ENCODE measurements at places on chromosomes 16 and 17.

DNA sequence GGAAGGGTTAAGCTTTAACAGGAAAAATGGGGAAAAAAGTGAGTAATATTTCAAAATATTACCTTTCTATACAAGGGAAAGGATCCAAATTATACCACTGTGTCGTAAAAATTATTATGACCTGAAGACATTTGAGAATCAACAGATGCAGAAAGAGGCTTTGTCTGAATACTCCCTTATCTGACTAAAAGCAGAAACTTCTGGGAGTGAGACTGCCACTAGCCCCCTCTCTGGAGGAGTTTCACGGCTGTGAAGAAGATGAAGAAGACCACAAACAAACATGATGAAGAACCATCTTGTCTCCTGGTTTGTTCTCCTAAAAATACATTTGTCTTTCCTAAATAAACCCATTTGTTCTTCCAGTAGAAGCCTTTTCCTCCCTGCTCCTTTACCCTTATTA lies 29.4 kb downstream of the CNTROB start:
- DNase-seq: no peak

- no peak for DNase-seq
Observed at GRCh38 chr16:87086156-87086555, 231.0 kb downstream of the C16orf95 start.

DNA sequence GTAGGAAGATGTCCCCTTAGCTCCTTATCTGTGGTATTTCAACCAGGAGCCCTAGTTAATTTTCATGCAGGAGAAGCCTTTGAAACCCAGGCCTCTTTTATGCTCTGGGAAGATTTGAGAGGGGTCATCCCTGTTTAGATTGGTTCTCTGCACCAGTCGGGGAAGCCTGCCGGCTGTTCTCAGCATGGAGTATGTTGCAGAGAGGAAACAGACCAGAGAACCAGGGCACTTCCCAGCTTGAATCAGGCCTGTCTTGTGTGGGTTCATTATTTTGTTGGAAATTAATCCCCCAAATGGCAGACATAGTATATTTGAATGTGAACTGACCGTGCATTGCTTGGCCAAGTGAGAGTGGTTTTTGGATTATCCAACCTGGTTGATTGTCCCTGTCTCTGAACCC lies 1082.1 kb upstream of the RBFOX1 start:
- no peak for DNase-seq

DNA sequence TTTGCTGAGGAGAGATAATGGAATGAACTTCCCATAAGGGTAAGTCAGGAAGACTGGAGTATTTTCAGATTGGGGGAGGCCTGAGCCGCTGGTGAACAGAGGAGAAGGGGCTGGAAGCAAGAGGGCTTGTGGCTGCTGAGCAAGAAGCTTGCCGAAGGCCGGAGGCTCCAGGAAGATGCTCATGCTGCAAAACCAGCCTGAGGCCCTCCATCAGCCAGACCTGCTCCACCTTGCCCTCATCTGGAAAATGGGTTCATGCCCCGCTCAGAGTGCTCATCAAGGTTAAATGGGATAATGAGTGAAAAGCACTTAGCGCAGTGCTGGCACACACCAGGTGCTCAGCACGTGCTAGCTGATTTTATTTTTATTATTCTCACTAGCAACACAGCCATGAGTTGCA lies 5.5 kb upstream of the ASGR1 start:
- no peak for DNase-seq

DNA sequence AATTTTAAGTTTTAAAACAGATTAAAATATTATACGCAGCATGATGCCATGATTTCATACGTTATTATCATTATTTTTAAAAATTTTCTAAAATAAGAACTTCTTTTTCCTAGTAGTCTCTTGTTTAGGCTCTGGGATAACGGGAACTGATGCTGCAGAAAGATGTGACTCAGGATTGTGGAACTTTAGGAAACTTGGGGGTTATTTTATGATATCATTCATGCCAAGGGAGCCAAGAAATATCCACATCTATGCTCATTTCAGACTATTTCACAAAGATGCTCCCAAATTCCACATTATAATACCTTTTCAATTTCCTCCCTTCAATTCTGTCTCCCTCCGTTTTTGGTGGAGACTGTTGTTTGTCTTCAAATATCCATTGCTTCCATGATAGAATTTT lies 236.4 kb downstream of the HS3ST3A1 start:
- no peak for DNase-seq

GRCh38 chr17:41959336-41960095 lies 7.1 kb upstream of the CNP start:
- DNase-seq: no peak

DNA sequence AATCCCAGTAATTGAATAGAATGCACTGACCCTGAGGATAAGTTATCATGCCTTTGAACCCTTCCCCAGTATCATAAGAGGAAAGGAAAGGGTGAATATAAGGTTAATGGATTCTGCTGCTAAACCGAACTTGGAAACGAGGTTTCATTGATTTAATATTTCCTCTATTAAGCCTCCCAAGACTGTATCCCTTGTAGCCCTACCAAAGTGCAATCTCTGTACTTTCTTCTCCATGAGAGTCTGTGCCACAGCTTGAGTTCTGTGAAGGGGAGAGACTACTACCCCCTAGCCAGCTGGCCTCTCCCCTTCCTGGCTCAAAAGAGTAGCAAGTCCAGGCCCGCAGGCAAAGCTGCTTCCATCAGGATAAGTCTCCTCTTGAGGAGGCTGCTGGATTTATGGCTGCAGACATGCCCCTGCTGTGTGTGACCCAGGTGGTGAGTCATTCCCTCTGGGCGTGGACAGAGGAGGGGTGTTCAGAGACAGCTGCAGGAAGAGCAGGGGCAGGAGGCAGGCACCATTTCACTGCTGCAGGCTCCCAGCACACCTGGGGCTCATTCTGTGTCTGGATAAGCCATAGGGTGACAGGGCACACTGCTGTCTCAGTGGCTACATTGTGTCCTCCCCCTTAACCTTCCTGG lies 58.4 kb downstream of the TOM1L2 start:
- DNase-seq: peak; percentile 58

- DNase-seq: no peak
Observed at GRCh38 chr16:80806927-80807340, 2.5 kb upstream of the CDYL2 start.

- DNase-seq: no peak
Observed at GRCh38 chr16:80608946-80609345, 68.2 kb downstream of the DYNLRB2 start.
